ENCODE measurements at places on chromosomes 6 and 20. TPM values are rescaled to one million over a fixed set of nuclear protein-coding genes. Genes with fewer than 3 reads are reported as not detected.

Gene POU5F1
- polyA plus RNA-seq, result not detected

Gene GTSF1L
- not detected for polyA plus RNA-seq

Gene GRIK2
- 0.64 TPM for polyA plus RNA-seq

Gene MOCS1
- 24.6 TPM for polyA plus RNA-seq

Gene TP53TG5
- 4.8 TPM for polyA plus RNA-seq

Gene PI16
- 9.0 TPM for polyA plus RNA-seq

Gene PRR18
- 22.1 TPM for polyA plus RNA-seq

Data from brain (organoid and tissue), 16 donors.